ENCODE measurements at places on chromosomes 3 and 15.

DNA sequence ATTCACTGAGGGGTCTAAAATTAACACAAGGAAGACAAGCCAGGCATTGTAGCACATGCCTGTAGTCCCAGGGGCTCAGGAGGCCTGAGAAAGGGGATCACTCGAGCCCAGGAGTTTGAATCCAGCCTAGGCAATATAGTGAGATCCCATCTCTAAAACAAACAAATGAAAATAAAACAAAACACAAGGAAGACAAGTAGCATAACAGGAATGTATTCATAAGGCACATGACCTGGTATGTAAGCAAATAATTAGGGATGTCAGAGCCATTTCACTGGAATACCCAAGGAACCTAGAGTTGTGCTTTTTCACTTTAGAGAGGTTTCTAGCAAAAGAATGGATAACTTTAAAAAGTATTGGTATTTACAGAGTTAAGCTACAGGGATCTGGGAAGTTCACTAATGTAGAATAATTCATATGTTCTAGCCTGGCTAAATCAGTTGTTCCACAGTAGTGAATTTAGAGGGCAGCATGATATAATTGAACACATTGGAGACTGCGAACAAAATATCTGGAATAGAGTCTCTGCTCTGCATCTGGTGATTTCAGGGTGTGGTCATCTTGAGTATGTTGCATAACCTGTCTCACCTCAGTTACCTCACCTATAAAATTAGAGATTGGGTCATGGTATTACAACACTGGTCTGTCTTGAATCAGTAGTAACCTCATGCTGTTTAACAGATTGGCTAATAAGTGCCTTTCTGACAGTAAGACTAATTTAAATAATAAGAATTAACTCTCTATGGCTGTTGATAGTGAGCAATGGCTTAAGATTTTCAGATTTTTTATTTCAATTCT is 9.3 kb downstream of the GRAMD1C start:
- DNase-seq, result no peak

GRCh38 chr15:39167164-39168058 is 413.5 kb upstream of the THBS1 start:
- no peak for DNase-seq

DNA sequence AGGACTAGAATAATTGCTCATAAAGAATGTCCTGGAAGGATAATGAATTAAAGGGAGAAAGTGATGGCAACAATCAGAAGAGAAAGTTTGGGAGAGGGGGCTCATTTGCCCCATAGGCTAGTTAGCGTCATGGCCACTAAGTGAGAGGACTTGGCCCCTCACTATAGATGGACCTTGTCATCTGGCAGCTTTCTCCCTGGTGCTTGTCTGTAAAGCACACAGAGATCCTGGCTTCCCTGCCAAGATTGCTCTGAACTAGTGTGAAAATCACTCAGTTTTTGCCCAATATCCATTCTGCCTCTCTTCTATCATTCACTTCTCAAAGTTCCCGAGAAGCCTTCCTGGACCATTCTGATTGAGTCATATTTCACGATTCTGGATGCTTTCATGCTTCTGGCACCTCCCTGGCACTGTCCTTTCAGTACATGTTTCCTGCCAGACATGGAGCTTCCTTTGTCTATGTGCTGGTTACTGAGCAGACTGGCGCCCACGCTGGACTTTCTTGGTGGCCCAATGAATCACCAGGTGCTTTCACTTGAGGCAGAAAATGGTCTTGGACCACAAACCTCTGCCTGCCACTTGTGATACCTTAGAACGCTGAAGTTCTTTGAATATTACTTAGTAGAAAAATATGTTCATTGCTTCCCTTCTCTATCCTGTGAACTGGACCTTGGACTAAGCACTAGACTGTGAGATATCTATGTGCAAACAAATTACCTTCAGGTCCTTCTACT is 709.6 kb upstream of the CFAP20DC start:
- DNase-seq, result no peak

DNA sequence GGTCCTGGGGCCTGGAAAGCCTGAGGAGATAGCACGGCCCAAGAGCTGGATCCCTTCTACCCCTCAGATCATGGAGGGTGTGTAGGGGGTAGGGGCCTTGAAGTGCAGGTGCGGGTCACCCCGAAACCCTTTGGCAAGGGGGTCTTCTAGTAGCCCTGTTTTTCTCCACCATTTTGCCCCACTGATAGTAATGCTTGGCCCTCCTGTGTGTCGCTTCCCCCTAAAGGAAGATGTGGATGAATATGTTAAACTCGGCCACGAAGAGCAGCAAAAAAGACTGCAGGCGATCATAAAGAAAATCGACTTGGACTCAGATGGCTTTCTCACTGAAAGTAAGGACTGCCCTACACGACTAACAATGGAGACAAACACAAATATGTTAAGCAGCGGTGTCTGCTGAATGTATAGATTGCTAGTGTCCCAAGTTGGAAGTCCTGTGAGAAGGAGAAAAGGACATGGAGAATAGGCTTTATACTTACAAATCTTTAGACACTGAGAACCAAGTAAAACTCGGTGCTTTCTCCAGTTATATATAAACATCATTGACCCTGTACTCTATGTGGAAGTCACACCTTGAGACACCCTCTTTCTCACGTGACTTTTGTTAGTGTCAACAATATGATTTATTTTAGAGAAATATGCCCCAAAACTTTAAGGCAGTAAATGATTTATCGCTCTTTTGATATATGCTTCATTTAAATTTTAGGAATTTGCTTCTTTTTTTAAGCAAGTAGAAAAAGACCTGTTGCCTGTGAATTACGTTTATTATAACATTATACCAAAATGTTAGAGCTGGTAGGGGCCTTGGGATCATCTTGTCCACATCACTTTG is 802 bp downstream of the RCN2 start:
- no peak for DNase-seq

DNA sequence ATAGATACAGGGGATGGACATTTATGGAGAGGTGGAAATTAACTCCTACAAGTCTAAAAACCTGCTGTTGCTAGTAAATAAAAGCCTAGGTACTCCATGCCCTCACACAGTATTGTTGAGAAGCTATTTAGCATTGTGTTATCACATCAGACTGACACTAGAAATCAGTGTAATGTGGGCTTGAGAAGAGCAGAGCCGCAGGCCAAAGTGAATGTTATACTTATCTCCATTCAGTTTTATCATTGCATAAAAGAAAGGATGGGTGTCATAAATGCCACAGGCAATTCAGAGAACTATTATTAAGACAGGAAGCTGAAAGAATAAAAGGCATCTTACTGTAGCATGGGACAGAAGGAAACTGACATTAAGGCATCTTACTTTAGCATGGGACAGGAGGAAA is 13.7 kb upstream of the ISLR start:
- no peak for DNase-seq

DNA sequence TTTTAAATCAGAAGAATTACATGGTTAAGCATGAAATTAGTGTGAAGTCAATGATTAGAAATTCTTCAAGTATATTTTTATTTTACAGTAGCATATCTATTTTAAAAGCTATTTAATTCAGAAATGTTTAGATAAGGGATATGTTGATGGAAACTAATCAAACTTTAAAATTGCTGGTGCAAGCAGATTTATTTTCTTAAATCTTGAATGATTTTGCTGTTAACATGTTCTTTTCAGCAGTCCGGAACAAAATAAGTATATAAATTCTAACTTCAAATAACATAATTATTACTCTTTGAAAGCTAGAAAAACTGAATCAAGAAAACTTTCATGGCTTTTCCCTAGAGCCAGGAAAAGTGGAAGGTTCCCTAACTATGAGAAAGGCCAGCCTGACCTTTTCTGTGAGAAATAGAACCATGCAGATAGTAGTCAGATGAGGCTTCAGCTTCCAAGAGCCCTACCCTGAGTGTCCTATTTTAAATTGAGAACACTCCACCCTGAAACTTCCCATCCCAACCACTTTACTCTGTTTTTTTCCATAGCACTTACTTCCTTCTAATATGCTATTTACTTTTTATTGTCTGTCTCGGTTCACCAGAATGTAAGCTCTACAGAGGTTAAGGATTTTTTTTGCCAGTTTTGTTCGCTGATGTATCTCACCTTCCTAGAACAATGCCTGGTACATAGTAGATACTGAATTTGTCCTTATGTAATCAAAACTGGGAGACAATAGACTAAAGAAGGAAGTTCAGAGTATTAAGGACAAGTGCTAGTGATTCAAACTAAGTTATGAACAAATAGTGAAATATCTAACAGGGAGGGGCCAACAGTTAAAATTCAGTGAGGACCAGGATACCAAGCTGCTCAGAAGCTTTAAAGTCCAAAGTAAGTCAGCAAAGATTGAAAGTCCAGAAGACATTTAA is 66.8 kb downstream of the CD200R1L start:
- no peak for DNase-seq

DNA sequence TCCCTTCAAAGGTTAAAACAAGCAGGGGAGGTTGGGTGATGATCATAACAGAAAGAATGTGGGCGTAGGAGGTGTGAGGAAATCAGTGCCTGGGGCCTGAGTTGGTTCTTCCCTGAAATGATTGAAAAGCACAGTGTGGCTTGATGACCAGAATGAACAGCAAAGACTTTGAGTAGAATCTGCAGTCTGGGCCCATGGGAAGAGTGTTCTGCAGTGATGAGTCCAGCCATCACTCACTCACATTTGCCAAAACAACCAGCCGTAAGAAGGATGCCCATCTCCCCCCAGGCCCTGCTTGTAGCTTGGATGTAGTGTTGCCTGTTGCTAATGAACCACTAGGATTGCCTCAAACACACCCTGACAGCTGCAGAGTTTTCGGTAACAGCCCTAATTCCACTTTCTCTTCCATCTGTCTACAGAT is 67.9 kb downstream of the VGLL3 start:
- DNase-seq, result no peak

- DNase-seq, result no peak
Measured at GRCh38 chr3:124383846-124384466, 346.3 kb upstream of the UMPS start.

DNA sequence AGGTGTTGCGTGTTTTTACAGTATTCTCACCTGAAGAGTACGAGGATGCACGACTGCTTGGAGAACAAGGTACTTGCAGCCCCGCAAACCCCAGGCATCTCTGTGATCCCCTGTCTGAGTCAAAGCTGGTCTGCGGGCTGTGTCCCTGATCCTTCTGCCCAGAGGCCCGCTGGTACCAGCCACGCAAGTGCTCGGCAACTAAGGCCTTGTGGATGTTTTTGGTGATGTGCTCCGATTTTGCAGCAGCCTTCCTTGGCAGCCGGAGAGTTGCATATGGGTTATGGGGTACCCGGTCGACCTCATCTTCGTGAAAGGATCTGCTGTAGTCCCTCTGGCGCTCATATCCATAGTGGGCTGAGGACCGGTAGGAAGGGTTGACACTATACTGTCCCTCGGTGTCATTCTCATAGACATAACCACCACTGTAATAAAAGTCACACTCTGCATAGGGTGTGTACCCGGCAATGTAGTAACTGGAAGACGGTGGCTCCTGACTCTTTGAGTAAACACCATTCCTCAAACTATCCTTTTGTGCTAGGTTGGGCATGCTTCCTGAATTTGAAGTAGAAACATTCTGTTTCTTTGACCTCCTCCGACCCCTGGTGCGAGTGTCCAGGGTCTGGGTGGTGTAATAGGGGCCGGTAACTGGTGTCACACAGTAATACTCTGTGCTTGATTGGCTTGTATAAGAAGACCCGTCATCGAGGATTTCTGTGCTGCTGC is 58.6 kb upstream of the LMOD3 start:
- DNase-seq, result no peak

DNA sequence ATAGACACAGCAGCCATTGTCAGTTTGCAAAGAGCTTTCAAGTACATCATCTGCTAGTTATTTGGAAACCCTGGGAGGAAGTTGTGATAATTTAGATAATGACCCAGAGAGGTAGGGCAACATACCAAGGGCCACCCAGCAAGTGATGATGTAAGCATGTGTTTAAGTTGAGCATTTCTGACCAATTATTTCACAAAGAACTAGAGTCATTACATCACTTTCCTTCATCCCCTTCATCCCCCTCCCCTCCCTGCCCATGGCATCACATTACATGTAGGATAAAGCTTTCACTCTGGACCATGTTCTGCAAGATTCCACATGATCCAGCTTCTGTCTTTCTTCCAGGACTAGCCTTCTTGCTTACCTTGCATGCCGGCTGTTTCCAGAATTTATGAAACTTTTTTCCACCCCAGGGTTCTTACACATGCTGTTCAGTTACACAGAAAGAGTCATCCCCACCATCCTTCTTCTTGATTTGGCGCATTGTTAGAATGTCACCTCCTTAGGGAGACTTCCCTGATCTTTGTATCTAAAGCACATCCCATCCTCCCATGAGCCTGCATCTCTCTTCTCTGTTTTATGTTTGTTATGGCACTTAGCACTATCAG is 71.3 kb downstream of the PTPRG start:
- DNase-seq, result no peak

DNA sequence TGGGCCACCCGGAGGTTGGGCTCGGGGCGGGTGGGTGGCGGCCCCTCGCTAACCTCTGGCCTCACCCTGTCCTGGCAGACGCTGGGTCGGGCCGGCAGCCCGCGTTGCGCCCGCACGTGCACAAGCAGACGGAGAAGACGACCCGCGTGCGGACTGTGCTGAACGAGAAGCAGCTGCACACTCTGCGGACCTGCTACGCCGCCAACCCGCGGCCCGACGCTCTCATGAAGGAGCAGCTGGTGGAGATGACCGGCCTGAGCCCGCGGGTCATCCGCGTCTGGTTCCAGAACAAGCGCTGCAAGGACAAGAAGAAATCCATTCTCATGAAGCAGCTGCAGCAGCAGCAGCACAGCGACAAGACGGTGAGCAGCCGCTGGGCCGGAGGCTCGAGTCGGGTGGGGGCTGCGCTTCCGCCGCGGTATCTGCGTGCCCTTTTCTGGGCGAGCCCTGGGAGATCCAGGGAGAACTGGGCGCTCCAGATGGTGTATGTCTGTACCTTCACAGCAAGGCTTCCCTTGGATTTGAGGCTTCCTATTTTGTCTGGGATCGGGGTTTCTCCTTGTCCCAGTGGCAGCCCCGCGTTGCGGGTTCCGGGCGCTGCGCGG is 3.7 kb downstream of the ISL2 start:
- no peak for DNase-seq

GRCh38 chr3:63135367-63135766 is 142.7 kb upstream of the SYNPR start:
- no peak for DNase-seq

GRCh38 chr3:46674031-46674845 is 19.2 kb downstream of the ALS2CL start:
- no peak for DNase-seq

GRCh38 chr3:18098960-18099587 is 326.1 kb downstream of the SATB1 start:
- no peak for DNase-seq

DNA sequence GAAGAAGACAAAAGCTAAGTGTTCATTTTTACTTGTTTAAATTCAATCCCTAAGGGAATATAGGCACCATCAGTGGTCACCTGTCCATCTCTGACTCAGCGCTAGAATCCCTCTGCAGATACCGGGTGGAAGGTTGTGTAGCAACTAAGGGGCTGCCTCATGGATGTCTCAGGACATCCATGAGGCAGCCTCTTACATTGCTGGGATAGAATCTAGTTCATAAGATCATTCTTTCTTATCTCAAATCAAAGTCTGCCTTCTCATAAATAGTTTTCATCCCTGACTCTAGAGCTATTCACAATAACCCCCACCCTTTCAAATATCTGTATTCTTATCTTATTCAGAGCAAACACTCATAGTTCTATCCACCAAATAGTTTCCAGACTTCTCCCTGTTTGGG is 38.1 kb downstream of the HSPBAP1 start:
- no peak for DNase-seq

- no peak for DNase-seq
Measured at GRCh38 chr3:139120086-139121056, 75.7 kb upstream of the PRR23C start.

- no peak for DNase-seq
Measured at GRCh38 chr15:36658898-36659639, 79.6 kb downstream of the CDIN1 start.

- DNase-seq, result no peak
Measured at GRCh38 chr3:78178740-78179363, 1139.0 kb downstream of the ROBO2 start.

GRCh38 chr3:149009732-149010131 is 18.4 kb downstream of the GYG1 start:
- DNase-seq, result no peak
